ENCODE measurements at places on chromosomes 2 and 18.

- no peak for DNase-seq
Observed at GRCh38 chr2:236176417-236176816, 8.2 kb upstream of the GBX2 start.

GRCh38 chr2:23414106-23414505 lies 29.1 kb downstream of the KLHL29 start:
- DNase-seq, result no peak

DNA sequence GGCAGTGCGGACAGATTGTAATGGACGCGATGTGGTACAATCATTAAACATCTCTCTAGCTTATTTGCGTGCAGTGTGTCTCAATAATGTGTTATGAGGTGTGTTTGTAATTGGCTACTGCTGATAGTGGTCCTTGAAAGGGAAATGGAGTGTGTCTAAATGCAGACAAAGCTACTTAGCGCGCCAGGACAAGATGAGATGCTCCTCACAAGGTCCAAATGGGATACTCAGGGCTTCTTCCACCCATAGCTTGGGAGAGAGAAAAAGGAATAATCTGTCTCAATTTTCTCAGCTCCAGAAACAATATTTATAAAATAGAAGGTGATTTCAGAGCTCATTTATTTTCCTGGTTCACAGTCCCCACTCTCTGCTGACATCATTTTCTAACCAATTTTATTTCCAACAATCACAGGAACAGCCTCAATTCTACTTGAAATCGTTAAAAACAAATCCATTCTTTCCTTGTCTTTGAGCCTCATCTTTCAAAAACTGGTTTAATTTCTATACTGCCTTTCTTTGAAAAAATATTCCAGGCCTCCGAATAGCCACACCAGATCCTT lies 28.5 kb downstream of the GALNT14 start:
- DNase-seq, result no peak

DNA sequence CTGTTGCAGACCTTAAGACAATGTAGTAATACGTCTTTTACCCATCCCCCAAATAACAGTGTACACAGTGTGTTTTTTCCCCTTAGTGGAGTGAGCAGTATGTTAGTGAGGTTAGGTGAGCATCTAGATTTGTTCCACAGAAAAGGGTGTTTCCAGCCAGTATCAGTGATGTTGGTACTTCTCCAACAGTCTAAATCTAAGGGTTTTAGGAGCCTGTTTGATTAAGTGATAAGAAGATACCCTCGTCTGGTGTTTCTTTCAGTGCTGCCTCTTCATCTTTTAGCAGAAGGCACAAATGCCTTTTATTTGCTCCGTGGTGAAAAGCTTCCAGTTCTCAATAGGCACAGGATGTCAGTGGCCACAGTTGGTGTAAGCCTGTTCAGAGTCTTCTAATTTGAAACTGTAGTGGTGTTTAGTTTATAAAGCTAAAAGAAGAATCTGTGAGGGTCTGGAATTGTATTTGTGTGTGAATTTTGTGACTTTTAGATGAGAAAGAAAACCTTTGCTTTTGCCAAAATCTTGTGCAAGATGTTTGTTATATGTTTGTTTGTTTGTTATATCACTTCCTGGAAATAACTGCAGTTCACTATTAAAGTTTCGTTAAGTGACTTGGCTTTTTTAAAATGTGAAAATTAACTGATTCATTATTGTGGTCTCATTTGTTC lies 71.2 kb downstream of the MAP4K4 start:
- DNase-seq, result no peak

- no peak for DNase-seq
Observed at GRCh38 chr2:85675427-85675826, 7.4 kb upstream of the SFTPB start.

DNA sequence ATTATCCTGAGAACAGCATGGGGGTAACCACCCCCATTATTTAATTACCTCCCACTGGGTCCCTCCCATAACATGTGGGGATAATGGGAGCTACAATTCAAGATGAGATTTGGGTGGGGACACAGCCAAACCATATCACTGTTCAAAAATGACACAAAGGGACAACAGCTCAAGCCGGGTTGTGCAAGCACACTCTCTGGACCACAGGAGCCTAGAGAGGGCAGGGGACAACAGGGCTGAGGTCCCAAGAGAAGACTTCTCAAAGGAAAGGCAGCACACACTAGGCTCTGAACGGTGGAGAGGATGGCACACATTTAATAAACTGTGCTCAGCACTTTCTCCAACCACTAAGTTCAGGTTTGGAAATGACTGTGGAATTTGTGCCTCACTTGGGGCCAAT lies 122.1 kb upstream of the PKDCC start:
- no peak for DNase-seq

- DNase-seq, result no peak
Observed at GRCh38 chr18:32669549-32670165, 103.2 kb downstream of the KLHL14 start.

DNA sequence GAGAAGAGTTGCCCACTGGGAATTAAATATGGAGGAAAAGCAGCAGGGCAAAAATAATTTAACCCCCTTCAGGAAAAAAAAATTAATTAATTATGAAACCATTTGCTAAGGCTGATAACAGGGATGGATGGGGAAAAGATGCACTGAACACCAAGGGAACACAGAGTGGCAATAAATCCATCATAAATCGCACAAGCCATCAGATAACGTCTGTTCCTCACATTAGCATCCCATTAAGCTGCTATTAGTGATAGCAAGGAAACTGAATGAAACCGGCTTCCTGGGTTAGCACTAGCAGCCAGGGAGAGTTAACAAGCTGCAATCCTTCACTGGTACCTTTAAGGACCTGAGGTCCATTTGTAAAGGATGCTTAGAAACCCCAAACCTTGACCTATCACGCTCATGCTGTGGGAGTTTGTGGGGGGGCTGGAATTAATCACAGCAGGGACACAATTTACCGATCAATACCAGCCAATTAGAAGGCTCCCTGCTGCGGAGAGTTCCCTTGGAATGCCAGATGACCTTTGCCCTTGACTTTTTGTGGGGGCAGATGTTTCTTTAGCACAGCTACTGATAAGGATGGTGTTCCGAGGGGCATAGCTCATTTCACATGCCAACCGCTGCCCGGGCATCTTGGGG lies 175.5 kb upstream of the KLF7 start:
- DNase-seq, result no peak

GRCh38 chr2:110219496-110220189 lies 7.3 kb upstream of the MTLN start:
- peak; percentile 11 for DNase-seq

DNA sequence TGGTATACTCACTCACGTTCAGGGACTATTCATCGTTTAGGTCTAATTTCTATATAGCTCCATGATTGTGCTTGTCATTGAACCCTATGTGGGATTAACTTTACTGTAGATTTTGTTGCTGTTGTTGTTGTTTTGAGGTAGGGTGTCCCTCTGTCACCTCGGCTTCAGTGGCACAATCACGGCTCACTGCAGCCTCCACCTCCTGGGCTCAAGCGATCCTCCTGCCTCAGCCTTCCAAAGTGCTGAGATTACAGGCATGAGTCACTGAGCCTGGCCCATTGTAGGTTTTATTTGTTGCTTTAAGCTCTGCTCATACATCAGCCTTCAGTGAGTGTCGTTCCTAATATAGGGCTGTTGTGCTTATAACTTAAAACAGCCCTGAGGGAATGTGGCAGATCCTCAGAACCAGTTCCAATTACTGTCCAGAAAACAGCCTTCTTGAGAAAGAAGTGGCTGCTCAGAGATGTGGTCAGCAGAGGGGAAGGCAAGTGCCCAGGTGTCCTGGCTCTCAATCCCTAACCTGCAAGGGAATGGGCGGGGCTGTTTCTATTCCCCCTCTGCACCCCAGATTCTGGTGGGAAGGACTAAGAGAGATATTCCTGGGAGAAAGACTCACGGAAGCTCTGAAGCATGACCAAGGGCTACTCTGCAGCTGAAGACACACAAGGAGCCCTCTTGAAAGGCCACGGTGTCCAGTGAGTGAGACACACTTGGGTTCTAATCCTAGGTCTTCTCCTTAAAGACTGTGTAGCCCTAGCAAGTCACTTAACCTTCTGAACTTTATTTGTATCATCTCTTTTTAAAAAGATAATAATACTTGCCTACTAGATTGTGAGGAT lies 79.6 kb upstream of the LCLAT1 start:
- peak; percentile 10 for DNase-seq

DNA sequence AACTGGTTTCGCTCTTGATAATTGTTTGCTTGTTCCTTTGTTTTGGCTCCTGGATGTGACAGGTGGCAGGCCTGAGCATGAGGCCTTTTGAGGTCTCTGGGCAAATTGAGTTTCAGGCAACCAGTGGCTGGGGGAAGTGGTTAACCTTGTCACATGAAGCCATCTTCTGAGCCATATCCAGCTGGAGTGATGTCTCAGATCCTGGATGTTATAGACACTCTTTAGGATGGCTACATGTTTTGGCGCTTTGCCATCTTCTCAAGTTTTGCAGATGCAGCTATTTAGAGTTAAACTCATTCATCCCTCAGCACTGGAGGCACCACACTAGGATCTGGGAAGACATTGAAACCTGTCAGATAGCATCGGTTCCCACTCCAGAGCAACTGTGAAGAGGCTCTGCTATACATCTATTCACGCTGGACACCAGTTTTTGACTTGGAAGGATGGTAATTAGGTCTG lies 25.3 kb upstream of the TACR1 start:
- no peak for DNase-seq

- no peak for DNase-seq
Observed at GRCh38 chr2:45769854-45770576, 118.5 kb downstream of the PRKCE start.

DNA sequence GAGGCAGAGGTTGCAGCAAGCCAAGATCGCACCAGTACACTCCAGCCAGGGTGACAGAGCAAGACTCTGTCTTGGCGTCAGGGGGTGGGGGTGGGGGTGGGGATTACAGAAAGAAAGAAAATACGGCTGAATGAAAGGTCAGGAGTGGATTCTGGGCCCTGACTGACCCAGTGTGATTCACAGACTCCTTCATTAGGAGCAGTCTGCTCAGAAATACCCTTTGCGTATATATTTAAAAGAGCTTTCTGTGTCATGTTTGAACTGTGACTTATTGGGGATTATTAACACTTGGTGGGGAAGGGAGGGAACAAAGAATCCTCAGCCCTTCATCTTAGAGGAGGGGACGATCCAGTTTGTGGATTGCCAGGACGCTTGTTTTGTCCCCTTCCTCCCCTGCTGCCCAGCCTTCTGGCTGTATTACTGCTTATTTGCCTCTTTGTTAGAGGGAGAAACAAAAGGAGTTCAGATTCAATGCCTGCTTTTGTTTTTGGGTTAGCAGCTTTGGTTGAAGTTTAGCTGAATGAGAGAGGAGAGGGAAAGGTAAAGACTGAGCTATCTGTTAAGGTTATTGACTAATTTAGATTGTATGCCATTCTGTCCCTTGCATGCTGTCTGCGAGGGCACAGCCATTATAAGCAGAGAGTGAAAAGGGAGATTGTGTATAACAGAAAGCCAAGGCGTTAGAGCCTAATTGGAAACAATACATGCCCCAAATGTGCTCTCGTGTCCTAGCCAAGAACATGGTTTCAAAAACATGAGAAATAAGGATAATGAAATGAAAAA lies 118.3 kb downstream of the FMNL2 start:
- DNase-seq, result no peak

DNA sequence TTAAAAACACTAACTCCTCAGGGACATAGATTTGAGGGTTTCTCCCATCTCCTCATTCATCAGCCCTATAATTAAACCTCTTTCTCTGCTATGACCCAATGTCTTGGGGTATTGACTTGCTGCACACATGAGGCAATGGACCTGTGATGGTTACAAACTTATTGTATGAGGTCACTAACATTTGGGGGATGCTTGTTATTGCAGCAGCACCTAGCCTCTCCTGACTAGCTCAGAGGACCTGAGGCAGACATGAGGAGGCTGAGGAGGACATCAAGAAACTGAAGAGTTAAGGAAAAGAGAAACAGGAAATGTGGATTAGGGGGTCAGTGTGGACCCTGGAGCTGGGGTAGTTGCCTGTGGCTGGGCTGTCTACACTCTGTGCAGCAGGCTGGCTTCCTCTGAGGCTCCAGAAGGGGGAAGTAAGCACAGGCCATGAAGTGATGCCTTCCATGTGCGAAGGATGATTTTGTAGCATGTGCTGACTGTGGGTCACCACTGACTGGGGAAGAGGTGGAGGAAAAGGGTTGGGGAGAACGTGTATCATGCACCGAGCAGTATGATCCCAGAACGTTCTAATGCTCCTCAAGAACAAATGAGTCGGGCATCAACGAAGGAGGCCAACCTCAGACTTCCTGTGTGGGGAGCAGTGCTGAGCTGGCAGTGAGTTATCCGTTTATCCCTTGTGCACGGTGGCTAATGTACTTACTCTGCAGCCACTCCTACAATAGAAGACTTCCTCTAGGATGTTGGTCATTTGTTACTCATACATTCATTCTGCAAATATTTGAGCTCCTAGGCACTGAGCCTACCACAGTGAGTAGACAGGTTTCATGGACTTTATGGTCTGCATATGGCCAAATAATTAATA lies 42.1 kb upstream of the RFX8 start:
- peak; percentile 95 for DNase-seq

DNA sequence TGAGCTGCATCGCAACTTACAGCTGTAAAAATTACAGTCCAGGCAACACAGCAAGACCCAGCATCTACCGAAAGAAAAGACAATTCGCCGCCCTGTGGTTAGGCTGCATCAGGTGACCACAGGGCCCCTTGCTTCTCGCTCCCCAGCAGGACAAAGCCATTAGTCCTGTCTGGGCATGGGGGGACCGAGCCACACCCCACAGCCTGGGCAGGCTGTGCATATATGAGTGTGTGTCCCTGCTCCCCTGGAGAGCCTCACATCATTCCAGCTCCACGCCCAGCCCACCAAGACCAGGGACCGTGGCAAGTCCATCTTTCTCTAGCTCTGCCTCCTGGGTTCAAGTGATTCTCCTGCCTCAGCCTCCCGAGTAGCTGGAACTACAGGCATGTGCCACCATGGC lies 33.9 kb downstream of the SNORC start:
- DNase-seq, result no peak

GRCh38 chr2:201660293-201660895 lies 17.1 kb upstream of the TMEM237 start:
- no peak for DNase-seq

GRCh38 chr2:230475143-230475542 lies 59.1 kb downstream of the SP100 start:
- no peak for DNase-seq

GRCh38 chr18:70464343-70465114 lies 175.7 kb downstream of the SOCS6 start:
- DNase-seq, result peak; percentile 54

GRCh38 chr2:83665894-83666293 lies 793.2 kb downstream of the SUCLG1 start:
- no peak for DNase-seq

GRCh38 chr2:224242561-224242960 lies 159.3 kb downstream of the FAM124B start:
- DNase-seq, result no peak

DNA sequence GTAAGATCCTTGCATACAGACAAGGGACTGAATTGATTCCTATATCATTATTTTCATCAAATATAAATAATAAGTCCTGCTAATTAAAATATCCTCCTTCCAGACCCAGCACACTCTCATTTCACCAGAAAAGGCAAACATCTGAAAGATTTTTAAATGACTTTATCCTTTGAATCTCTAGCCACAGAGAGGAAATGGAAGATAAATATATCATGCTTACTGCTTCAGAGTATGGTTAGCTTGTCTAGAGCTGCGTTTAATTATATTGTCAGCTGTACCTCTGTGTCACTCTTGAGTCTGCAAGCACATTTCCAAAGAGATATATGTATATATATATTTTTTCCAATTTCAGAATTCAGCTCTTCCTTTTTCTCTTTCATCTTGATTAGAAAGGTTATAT lies 232.7 kb downstream of the TRIB2 start:
- DNase-seq, result no peak

GRCh38 chr2:159091381-159091780 lies 122.9 kb downstream of the TANC1 start:
- DNase-seq, result peak; percentile 45

All from brain microvascular endothelial cell (primary cell).